ENCODE measurements at places on chromosomes 7 and 10.

DNA sequence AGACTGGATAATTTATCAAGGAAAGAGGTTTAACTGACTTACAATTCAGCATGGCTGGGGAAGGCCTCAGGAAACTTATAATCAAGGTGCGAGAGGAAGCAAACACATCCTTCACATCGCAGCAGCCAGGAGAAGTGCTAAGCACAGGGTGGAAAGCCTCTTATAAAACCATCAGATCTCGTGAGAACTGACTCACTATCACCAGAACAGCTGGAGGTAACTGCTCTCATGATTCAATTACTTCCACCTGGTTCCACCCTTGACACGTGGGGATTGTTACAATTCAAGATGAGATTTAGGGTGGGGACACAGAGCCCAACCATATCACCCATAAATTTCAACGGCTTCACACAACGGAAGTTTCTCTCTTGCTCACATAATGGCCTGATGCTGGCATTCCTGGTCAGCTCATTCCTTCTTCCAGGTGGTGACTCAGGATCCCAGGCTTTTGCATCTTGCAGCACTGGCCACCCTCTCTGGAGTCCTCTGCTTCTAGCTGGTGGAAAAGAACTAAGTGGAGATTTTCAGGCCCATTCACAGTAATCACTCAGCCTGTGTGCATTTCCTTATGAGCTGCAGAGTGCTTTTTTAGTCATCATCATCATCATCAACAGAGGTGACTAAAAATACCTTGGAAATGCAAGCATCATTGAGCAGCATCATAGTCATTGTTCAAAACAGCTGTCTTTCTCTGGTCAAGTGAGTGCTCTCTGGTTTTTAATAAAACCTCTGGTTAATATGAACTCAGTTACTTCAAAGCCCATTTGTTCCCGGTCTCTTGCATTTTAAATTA is 308.1 kb downstream of the SFMBT2 start:
- DNase-seq: no peak

DNA sequence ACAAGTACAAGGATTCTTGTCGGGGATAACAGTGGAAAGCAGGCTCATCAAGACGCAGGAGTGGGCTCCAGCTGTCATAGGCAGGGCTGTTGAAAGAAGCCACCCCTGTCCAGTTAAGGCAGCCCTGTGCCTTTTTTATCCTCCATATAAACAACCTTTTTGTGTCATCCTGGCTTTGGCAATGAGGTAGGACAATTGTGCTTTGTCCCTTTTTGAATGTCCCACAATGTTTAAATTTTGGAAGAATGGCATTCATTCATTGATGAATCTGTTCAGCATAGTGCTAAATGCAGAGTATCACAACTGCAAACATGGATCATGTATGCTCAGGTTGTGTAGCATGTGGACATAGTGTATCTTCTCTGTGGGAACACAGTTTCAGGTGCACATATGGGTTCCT is 66.7 kb downstream of the UBE3C start:
- DNase-seq: no peak

DNA sequence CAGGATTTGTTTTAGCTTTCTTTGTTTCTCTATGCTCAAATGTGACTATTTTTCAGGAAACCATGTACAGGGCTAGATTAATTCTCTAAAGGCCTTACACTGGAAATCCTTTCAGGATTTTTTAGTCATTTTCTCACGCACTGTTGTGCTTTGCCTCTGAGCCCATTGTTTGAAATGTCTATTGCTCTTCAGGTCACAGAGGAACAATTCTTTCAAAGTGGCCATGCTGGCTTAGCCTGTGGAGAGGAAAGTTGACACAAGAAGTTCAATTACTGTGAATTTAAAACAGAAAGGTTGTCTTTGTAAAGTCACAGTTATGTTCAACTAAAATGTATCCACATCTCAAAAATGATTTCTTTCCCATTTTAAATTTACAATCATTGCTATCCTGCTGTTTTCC is 1071.7 kb upstream of the POT1 start:
- DNase-seq: no peak

GRCh38 chr10:72875250-72876055 is 18.1 kb upstream of the OIT3 start:
- DNase-seq: no peak

GRCh38 chr7:100745184-100745583 is 11.8 kb downstream of the ZAN start:
- peak; percentile 10 for DNase-seq

- DNase-seq: no peak
Measured at GRCh38 chr10:98267069-98267893, 713 bp downstream of the LOXL4 start.

DNA sequence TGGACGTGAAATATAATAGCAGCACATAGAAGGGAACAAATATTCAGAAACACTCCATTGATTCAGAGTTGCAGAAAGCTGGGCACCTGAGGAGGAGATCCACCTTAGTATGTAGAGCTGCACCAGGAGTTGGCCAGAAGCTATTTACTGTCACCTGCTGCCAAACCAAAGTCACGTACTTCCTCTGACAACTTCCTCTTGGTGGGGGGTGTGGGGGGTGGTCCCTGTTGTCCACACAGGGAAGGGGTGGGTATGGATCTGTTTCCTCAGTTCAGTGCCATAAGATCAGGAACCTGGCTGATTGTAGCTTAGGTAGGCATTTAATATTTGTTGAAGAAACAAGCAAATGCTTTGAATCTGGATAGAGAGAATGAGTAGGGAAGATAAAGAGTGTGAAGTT is 264.6 kb downstream of the FRMD4A start:
- DNase-seq: no peak

GRCh38 chr7:125386211-125386610 is 456.6 kb upstream of the POT1 start:
- DNase-seq: no peak

GRCh38 chr7:24578052-24578451 is 4.8 kb downstream of the PALS2 start:
- DNase-seq: no peak

GRCh38 chr10:75212343-75212742 is 1.7 kb downstream of the VDAC2 start:
- no peak for DNase-seq

DNA sequence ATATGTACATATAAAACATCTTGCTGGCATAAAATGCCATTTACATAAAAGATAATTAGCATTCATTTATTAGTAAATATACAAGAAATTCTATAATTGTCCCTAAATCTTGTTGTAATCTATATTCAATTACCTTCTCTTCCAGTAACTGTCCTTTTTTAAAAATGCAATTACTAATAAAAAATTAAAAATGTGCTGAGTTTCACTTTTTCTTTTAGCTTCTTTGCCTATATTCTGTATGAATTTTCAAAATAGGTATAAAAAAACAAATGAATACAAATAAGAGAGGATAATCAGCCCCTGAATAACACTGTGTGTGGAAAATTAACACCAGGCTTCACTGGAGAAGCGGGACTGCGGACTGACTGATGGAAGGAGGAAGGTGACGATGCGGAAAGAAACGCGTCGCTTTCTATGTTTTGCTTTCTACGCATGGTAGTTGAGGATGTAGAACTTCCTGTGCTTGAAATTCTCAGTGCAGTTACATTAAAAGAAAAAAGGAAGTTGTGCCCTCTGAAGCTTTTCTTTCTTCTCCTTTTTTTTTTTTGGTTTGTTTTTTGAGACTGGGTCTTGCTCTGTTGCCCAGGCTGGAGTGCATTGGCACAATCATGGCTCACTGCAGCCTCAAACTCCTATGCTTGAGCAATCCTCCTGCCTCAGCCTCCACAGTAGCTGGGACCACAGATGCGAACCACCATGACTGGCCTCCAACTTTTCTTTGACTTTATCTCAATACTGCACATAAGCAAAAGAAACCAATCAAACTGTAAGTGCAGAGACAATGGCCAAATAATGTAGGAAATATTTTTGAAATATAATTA is 7.4 kb upstream of the ZMYND11 start:
- DNase-seq: peak; percentile 13

GRCh38 chr7:66205741-66206090 is 582 bp downstream of the TPST1 start:
- DNase-seq: no peak

- DNase-seq: no peak
Measured at GRCh38 chr7:83486536-83486935, 162.4 kb downstream of the SEMA3E start.

- DNase-seq: no peak
Measured at GRCh38 chr7:106737202-106737562, 76.2 kb upstream of the CCDC71L start.

- no peak for DNase-seq
Measured at GRCh38 chr10:78481842-78482241, 448.2 kb downstream of the RPS24 start.

DNA sequence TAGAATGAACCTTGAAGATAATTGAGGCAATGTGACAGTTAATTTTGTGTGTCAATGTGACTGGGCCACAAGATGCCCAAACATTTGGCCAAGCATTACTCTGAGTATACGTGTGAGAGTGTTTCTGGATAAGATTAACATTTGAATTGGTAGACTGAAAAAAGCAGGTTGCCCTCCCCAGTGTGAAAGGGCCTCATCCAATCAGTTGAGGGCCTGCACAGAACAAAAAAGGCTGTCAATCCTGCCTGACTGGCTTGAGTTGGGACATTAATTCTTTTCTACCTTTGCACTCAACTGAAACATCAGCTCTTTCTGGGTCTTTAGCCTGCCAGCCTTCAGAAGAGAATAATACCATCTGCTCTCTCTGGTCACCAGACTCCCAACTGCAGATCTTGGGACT is 56.6 kb upstream of the PDE1C start:
- no peak for DNase-seq

GRCh38 chr7:35366167-35367155 is 112.6 kb upstream of the TBX20 start:
- no peak for DNase-seq

DNA sequence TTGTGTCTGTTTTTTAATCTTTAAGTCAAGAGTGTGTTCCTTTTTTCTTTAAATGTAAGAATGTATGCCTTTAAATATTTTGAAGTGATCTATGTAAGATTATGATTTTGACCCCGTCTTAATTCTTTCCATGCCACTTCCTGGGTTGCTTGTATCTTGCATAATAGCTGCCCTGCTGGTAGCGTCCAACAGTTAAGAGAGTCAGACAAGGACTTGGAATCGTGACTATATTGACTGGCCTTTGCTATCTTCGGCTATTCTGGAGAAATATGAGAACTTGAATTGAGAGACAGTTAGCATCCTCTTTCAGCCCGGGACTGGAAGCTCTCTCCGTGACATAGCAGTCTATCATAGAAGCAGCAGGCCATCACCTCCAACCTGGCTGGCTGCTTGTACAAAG is 13.0 kb downstream of the NRP1 start:
- DNase-seq: no peak

- peak; percentile 27 for DNase-seq
Measured at GRCh38 chr7:73703757-73704639, 15.5 kb downstream of the STX1A start.

- no peak for DNase-seq
Measured at GRCh38 chr10:130023454-130024230, 59.6 kb upstream of the EBF3 start.

DNA sequence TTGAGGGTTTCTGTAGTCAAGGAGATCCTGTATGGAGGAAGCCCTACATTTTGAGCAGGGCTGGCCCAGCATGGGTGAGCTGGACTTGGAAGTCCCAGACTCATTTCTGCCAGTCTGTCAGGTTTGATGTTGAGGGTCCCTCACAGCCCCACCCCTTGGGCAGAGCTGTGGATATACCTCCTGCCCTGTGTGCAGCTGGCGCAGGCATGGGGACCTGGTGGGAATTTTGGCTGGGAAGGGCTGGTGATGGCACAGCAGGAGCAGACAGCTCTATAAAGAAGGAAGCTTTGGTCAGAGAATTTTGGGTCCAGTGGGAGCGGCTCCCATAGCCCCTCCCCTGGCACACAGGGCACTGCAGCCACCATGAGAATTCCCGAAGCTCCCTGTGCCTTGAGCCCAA is 482.6 kb downstream of the RPS24 start:
- no peak for DNase-seq

DNA sequence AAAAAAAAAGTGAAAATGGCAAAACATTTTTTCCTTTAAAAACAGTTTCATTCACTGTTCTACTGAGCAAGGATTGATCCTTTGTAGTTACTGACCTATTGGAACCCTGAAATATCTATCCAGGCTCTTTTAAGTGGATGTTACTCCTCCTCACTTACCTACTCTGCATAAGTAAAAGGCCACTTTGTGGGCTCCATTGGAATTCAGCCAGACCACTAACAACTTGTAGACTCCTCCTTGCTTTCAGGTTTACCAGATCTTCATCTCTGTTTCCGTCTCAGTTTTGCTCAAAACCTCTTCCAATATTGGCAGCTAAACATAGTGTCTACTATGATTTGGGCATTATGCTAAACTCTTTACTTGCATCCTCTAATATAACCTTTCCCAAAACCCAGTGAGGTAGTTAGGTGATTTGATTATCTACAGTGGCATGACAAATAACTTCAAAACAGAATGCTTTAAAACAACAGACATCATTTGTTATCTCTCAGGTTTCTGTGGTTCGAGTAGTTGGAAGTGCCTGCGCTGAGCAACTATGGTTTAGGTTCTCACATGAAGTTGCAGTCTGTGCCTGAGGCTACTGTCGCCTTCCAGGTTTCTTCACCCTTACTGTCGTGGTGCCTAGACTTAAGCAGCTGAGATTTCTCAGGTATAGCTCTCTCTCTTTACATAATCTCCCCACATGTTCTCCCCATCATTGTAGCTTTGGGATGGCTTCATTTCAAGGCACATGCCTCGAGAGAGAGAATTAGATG is 698.2 kb downstream of the REEP3 start:
- DNase-seq: no peak

DNA sequence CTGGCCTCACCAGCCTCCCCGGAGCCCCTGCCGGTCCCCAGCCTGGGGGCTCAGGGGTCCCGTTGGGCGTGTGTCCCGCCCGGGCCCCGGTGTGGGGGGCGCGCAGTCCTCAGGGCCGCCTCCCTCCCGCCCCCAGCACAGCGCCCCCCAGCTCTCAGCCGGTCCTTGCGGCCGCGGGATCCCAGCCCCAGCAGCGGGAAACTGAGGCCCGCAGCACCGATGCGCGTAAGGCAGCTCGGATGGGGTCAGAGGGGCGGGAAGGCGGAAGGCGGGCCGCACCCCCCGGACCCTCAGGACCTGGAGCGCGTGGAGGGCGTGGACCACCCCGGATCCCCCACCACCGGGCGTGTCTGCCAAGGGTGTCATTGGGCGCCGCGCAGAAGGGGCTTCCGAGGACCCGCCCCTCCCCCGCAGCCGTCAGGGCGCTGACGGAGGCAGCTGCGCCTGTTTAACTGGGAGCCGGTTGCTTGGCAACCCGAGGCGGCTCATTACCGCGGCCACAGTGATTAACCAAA is 14.9 kb downstream of the UNCX start:
- DNase-seq: no peak

Data from activated naive CD4-positive, alpha-beta T cell treated with Interleukin-2 at 50 U/mL for 16 hours (primary cell).